ENCODE measurements at places on chromosomes 3 and 15. TPM values are rescaled to one million over a fixed set of nuclear protein-coding genes. Genes with fewer than 3 reads are reported as not detected.
A peak's percentile ranks its signal among the peaks of the same experiment; 100 is the strongest.

The SAMD7 gene
- polyA plus RNA-seq = not detected

The CD276 gene
- polyA plus RNA-seq = 172 TPM

The SLC27A2 gene
- polyA plus RNA-seq = 7.4 TPM

The IGDCC3 gene
- polyA plus RNA-seq = 5.5 TPM

GRCh38 chr15:31396881-31397560 is 70.4 kb downstream of the KLF13 start:
- peak; percentile 63 for DNase-seq

- DNase-seq = no peak
Measured at GRCh38 chr3:118080889-118081288, 953.8 kb downstream of the IGSF11 start.

DNA sequence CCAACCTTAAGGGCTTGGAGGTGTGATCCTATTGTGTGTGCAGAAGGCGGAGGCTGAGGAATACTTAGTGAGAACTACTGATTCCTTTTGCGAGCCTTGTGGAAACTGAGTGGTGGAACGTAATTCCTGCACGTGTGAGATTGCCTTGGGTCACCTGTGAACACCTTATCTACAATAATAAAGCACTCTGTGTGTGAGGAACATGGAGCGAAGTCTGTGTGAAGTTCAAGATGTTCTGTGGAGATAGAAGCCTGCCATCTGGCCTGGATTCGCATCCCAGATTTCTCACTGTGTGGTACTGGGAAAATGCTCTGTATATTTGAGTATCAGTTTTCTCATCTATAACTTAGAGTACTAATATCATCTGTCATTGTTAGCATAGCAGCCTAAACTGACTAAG is 179.5 kb upstream of the PDZRN3 start:
- no peak for DNase-seq

GRCh38 chr3:149494022-149494758 is 19.7 kb downstream of the TM4SF4 start:
- no peak for DNase-seq

DNA sequence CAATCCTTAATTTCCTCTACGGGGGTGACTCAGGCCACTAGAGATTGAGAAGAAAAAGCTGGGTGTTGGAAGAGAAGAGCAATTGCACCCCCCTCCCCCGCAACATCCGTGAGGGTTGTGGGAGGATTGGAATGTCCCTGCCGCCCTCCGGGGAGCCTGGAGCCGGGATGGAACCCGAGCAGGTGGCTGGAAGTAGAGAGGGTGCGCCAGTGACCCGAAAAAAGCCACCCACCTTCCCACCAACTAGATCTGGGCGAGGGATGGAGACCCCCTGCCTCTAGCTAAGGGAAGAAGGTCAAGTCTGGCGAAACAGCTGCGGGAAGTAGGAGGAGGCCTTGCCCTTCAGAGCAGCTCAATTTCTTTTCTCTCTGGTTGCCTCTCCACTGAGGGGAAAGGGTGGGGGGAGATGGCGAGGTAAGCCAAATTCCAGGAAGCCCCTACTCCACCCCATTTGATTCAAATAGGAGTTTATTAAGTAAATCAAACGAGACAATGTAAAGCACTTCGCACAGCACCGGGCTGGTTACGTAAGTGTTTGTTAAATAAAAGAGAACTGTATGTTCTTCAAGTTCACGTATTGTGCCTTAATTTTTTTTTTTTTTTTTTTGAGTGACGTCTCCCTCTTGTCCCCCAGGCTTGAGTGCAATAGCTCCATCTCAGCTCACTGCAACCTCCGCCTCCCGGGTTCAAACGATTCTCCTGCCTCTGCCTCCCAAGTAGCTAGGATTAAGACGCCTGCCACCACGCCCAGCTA is 1.1 kb upstream of the WWTR1 start:
- DNase-seq = no peak

DNA sequence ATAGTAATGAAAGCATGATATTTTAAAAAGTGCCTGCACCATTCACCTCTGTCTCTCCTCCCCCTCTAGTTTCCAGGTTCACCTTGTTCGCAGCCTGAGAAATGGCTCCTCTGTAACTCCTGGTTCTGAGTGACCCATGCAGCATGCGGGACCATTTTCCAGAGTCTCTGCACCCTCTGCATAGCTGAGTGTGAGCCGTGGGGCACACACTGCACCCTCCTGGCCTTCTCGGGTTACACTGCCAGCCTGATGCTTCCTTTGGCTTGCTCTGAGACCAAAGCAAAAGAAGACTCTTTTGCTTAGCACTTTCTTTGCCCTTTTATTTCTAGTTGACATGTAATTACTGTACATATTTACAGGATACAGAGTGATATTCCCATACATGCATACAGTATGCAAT is 287.3 kb downstream of the GABRG3 start:
- no peak for DNase-seq

DNA sequence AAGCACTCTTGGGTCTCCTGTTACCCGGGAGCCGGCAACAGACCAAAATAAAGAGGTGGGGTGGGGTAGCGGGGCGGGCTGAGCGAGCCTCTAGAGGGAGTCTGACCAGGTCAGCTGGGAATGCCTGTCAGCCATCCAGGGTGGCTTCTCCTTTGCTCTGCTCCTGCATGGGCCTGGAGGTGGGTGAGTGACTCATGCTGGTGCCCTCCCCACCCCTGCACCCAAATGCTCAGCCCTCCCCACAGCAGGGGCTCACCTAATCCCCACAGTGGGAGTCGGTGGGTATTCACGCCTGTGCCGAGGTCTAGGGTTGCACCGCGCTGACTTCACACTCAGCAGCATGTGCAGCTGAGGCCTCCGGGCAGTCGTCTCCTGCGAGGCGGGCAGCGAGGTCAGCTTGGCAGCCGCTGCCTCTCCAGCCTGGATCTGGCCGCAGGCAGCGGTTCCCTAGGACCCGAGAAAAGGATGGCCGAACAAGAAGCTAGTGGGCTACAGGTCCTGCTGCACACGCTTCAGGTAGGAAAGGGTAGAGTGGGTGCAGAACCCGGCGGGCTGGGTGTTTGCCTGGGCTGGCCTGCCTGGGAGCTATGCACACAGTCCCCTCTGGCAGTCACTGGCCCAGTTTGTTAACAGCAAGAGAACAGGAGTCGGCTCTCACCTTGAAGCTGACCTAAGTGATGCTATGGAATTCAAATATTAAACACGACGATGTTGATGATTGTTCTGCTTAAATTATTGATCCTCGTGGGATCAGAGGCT is at the start of gene AGBL1:
AGBL1 (plus strand) TSS at position 364 of the 759 bp plus-strand sequence.
- no peak for DNase-seq

DNA sequence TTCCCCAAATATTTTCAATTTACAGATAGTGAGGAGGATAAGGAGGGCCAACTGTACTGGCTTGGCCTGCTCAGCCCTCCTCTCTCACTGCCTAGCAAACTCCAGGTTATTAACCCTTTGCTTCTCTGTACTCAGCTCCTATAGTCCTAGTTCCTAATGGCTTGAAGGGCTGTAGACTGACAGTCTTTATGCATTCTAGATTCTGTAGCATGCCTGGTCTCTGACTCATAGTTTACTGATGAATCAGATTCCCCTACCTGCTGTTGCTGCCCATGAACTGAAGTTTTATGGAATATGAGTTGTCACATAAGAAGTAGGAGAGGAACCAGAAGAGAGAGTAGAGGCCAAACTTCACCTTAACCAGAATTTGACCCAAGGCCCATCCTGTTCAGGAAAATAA is 27.1 kb upstream of the MAP3K13 start:
- DNase-seq = no peak

- no peak for DNase-seq
Measured at GRCh38 chr3:39982665-39983357, 173.4 kb downstream of the MYRIP start.

GRCh38 chr15:62067448-62068044 is 769 bp downstream of the C2CD4A start:
- DNase-seq = no peak
